IPS-NIHi11 (cell line): ENCODE measurements at places on chromosomes 3 and 15.
A peak's percentile ranks its signal among the peaks of the same experiment; 100 is the strongest.

DNA sequence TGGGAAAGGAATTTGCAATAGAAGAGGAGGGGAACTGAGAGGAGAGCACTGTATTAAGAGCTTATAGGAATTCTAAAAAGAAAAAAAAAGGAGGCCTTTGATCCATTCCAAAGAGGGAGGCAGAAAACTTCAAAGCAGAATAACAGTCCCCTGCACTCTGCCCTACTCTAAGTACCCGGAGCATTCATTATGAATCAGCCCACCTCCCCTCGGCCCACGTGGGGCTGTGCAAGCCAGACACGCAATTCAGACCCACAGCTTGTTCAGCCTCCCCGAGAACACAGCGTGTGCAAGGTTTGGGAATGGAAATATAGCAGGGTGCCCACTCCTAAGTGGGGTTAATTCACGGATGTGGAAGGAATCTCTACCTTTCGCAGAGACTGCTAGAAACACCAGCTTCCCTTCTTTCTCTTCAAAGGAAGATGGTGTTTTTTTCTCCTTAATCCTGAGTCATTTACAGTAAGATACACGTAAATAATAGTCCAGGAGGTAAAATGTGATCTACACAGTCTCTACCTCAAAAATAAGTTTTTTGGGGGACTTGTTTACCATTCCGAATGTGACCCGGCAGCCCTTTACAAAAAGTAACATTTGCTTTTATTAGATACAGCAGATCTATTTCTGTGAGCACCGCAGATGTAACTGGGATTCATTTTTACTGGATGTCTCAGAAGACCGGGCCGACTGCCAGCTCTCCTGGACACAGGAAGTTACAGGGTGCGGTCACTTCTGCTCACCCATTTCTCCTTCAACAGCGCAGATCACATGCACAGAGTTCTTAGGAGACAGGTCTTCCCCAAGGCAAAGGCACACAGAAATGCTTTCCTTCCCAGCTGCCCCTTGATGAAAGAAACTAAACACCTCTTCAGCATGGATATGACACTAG lies 768.5 kb upstream of the CFAP20DC start:
- DNase-seq, result peak; percentile 25

- DNase-seq, result no peak
Measured at GRCh38 chr3:147410526-147411237, 1.5 kb downstream of the ZIC1 start.

DNA sequence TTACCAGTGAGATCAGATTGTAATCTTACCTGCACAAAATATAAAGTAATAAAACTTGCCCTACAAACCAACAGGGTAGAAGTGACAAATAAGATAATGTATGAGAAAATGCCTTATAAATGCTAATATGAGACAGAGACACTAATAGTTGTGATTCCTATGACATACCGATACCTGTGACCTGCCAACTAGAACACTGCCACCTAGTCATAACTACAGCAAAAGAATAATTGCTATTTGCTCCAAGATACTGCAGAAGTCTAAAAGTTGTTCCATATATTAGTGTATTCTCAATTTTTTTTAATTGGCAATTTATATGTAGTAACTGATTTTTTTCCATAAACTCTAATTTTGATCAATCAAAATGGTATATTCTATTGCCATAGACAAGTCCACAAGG lies 25.3 kb upstream of the GP5 start:
- DNase-seq, result no peak

- no peak for DNase-seq
Measured at GRCh38 chr3:17307482-17307881, 422.7 kb downstream of the PLCL2 start.

- DNase-seq, result no peak
Measured at GRCh38 chr3:88408935-88409334, 259.2 kb downstream of the C3orf38 start.

DNA sequence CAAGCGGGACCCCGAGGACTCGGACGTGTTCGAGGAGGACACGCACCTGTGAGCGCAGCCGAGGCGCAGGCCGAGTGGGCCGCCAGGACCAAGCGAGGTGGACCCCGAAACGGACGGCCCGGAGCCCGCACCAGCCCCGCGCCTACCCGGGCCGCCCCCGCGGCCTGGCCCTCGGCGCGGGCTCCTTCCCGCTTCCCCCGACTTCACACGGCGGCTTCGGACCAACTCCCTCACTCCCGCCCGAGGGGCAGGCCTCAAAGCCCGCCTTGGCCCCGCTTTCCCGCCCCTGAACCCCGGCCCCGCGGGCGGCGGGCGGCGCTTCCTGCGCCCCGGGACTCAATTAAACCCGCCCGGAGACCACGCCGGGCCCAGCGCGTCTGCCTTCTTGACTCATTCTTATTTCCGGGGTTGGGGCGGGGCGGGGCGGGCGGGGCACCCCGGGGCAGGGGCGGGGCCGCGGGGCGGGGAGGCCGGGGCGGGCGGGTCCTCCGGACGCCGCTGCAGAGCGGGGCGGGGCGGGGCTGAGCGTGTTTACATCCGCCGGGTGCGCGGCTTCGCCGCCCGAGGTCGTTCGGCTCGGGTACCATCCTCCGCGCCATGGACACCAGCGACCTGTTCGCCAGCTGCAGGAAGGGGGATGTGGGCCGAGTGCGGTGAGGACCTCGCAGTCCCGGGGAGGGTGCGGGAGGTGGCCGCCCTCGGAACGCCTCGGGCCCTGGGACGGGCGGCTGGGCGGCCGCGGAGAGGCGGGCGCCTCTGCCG lies at the start of gene ABTB1:
Gene ABTB1, plus strand, starts transcription at position 524 of the 762 bp plus-strand sequence. Its CDS starts 74 bp downstream, at position 598.
- peak; percentile 97 for DNase-seq

- no peak for DNase-seq
Measured at GRCh38 chr3:148914936-148915690, 50.0 kb downstream of the CPA3 start.

- no peak for DNase-seq
Measured at GRCh38 chr3:26647078-26647477, 24.5 kb downstream of the LRRC3B start.

DNA sequence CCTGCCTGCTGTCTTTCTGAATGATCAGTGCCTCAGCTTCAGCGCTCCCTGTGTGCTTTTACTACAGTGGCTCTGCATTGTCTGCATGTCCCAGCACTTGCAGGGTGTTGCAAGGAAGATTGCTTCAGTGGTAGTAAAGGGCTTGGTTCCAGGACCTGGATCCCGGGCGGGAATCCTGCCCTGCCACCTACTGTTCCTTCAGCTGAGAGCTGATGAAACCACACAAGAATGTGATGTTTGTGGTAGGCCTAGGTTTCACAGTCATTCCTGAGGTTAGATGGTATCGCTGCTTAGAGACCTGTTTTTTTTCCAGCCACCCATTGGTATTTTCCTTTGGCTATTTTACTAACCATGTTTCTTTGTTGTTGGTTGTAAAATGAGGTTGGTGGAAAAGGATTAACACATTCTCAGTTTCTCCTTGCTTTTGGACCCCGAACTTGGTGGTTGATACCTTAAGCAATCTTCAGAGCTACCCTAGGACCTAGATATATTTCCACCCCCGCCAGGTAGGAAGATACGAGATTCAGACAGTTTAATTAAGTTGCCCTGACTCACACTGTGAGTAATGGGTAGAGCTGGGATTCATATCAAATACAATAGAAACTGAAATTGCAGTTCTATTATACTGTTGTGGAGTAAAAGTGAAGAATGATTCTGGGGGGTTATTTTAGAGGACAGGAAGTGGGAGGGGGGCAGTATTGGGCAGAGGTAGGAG lies 11.4 kb downstream of the GPR87 start:
- DNase-seq, result peak; percentile 81

GRCh38 chr3:14941871-14942270 lies 5.5 kb upstream of the NR2C2 start:
- DNase-seq, result no peak

DNA sequence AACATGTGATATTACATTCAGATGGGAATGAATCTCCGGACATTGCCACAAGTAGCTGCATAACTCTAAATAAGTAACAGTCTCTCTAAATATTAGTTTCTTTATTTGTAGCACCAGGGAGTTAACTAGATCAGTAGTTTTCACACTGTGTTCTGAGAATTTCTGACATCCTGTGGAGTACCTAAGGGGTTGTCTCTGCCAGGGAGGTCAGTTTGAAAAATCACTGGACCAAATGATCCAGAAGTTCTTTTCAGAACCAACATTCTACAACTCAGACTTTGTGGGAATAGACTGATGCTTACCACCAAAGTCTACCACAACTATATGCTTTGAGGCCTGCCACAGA lies 9.0 kb upstream of the ILDR1 start:
- no peak for DNase-seq

- DNase-seq, result no peak
Measured at GRCh38 chr3:155270485-155271342, 22.8 kb downstream of the STRIT1 start.

DNA sequence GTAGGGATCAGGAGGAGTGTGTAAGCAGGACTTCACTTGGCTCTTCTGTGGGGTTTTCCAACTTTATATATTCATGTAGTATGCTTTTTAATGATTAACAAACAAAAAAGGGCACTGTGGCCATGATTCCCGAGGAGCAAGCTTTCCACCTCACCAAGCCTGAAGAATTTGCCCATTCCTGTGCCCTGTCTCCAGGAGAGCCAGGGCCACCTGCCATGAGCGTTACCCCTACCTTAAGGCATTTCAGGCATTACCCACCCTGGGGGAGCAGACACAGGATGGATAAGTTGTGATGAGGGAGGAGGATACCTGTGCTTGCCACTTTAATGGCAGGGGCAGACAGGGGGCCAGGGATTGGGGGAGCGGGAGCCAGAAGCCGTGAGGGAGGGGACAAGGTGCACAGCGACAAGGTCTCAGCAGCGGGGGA lies 3.0 kb downstream of the TRPM1 start:
- DNase-seq, result no peak

DNA sequence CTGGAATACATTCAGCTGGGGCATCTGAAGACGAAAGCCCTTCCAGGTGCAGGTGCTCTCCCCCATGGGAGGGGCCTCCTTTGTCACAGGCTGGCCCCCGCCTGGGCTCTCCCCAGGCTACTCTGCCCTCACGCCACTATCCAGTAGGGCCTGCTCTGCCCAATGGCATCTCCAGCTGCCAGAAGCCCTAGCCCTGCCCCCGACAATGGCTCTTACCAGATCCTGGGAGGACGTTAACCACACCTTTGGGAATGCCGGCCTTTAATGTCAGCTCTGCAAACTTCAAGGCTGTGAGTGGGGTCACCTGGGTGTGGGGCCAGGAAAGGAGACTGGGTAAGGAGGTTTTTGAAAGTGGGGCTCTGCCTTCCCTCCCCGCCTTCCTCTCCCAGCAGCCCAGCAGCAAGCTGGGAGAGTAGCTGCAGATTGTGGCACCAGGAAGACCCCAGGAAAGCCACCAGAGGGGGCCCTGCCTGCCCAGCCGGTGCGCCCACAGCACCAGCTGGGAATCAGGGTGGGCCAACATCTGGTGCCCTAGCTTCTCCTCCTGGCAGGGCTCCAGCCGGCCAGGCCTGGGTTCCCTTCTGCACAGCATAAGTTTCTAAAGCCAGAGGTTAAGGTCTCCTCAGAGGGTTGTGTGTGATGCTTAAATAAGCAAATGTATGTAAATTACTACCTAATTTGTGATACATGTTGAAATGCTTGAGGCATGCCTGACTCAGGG lies 40.4 kb upstream of the SLC41A3 start:
- peak; percentile 49 for DNase-seq

- DNase-seq, result no peak
Measured at GRCh38 chr15:53665930-53666329, 93.5 kb downstream of the WDR72 start.

- DNase-seq, result no peak
Measured at GRCh38 chr3:126758882-126759281, 54.8 kb downstream of the CHCHD6 start.

GRCh38 chr3:188076176-188076575 lies 77.8 kb upstream of the LPP start:
- no peak for DNase-seq

GRCh38 chr3:140953028-140953960 lies 11.7 kb downstream of the SLC25A36 start:
- DNase-seq, result no peak

DNA sequence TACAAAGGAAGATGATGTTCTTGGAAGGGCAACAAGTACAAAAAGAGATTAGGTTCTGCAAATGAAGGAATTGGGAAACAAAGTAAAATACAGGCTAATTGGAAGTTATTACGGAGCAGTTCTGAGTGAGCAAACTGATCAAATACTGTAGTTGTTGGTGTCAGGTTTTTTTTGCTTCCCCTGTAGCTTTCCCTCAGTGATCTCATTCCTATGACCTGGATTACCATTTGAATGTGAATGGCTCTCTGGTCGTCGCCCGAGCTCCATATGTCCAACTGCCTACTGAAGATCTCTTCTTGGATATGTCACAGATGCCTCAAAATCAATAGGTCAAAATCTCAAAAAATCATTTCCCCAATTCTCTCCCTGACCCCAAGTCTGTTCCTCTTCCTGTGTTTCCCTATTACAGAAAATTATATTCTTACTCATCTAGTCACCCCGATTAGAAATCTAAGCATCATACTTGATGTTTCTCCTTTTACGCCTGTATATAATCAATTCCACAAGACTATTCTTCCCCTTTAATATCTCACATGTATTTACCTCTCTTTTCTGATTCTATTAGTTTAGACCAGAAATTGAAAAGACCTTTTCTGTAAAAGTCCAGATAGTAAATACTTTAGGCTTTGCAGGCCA lies 29.0 kb downstream of the GOLM2 start:
- no peak for DNase-seq

DNA sequence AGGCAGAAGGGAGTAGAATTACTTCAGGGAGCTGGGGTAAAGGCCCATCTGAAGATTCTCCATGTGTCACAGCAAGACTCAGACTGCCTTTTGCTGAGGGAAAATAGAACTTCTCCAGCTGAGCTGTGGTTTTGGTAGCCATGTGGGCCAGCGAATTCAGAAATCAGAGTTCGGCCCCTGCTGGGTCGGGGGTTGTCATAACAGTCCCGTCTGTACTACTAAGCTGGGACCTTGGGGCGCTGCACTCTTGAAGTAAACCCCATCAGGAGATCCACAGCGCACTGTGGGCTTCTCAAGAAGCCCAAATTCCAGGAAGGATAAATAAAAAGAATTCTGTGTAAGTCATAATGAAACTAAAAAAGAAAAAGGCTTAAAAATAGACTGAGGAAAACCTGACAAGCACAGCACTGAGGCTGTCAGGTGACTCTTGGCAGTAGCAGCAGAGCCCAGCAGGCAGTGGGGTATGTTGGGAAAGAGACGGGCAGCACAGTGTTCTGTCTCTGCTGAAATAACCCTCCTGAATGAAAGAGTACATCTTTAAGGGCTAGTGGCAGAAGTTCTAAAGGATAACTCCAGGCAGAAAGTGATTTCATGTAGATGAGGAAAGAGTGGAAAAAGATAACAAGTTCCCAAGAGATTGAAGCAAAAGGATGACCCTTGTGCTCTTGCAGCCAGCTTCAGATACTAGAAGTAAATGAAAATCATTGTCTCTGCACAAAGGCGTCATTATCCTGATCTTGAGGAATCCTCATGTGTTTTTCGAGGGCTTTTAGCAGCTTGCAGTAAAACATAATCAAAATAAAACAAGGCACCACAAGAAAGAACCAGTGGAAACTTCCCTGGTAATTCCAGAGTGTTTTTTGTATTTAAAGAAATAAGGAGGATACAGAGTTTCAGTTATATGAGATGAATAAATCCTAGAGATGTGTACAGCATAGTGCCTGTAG lies 74.5 kb downstream of the RAB7A start:
- DNase-seq, result no peak

GRCh38 chr3:169264711-169265110 lies 398.8 kb downstream of the MECOM start:
- DNase-seq, result no peak
